Endodermal cell (in vitro differentiated cells): ENCODE measurements at places on chromosomes 4 and X. TPM values are rescaled to one million over a fixed set of nuclear protein-coding genes. Genes with fewer than 3 reads are reported as not detected.

GRCh38 chr4:129246910-129247461, 151.0 kb downstream of the C4orf33 start:
- no peak for DNase-seq

DNA sequence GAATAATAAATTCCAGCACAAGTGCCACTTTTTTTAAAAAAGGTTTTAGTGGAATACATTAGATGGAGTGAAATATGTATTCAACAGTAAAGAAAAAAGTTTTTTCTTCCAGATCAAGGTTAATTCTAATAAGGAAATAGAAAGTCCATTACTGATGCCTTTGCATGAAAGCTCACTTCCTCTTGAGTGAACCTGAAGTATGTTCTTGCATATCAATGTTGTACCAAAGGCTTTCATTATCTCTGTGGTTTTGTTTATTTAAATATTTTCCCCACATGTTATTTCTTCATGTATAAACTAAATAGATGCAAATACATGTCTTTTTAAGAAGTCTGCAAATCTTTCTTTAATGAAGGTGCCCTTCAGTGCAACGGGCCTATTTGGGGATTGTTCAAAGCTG, 307.9 kb downstream of the C4orf33 start:
- no peak for DNase-seq

The CT45A3 gene
- not detected in 3 replicates for total RNA-seq

- no peak for DNase-seq
These were observed 23.4 kb downstream of the ABHD18 start for GRCh38 chr4:127988638-127989037.

GRCh38 chr4:188665491-188666457, 526.5 kb downstream of the TRIML1 start:
- no peak for DNase-seq

DNA sequence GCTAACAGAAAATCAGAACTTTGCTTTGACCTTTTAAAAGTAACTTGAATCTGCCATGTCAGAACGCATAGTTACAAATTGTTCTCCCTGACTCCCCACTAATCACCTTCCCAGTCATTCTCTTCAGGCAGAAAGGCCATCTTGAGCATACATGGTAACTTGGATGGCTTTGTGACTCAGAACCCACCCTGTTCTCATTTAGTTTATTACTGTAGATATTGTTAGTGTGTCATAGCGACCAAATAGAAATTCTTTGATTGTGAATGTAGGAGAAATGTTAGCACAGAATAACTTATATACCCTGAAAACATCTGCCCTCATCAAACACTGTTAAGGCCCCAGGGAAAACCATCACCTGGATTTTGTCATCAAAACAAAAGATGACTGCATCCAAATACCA, 382.0 kb downstream of the MAGEB5 start:
- DNase-seq, result no peak
